ENCODE measurements at places on chromosomes 13 and 19.

- DNase-seq, result no peak
Measured at GRCh38 chr19:36041831-36042230, 9.2 kb upstream of the CLIP3 start.

DNA sequence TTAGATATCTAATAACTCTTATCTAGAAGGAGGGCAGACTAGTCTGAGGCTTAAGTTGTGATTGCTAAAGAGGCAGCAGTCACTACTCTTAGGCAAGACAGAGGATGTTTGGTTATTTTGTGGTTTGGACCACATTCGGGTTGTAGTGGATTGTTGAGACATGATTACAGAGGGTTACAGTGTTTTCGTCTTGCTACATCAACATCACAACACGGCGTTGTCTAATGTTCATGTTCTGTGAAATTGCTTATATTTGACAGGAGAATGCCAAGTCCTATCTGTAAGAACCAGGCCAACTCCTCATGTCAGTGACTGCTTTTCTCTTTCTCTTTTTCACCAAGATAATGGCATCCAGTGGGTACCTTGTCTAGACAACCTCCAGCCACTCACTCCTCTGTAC lies 16.8 kb upstream of the TM9SF2 start:
- DNase-seq, result no peak

- DNase-seq, result peak; percentile 65
Measured at GRCh38 chr19:40974633-40975037, 16.4 kb upstream of the CYP2B6 start.

DNA sequence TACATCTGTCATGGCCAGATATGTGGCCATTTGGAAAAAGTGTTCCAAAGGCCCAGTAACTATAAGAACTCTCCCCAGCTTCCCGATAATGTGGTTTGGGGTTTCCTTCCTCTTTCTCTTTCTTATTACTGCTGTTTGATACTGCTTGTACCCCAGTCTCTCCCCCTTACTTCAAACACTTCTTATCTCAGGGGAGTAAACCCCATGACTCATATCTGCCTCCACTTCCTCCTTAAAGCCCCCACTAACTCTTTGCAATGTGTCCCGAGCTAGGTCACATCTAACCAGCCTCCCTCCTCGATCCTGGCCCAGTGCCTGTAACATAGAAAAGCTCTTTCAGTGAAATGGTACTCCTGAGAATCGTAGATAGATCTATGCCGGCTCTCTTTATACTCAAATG lies 82.4 kb upstream of the STARD13 start:
- no peak for DNase-seq

GRCh38 chr13:31072041-31072440 lies 89.7 kb downstream of the HSPH1 start:
- no peak for DNase-seq

GRCh38 chr13:40120781-40121180 lies 465.3 kb downstream of the COG6 start:
- DNase-seq, result no peak

GRCh38 chr13:44416744-44417143 lies 43.1 kb downstream of the SERP2 start:
- no peak for DNase-seq

DNA sequence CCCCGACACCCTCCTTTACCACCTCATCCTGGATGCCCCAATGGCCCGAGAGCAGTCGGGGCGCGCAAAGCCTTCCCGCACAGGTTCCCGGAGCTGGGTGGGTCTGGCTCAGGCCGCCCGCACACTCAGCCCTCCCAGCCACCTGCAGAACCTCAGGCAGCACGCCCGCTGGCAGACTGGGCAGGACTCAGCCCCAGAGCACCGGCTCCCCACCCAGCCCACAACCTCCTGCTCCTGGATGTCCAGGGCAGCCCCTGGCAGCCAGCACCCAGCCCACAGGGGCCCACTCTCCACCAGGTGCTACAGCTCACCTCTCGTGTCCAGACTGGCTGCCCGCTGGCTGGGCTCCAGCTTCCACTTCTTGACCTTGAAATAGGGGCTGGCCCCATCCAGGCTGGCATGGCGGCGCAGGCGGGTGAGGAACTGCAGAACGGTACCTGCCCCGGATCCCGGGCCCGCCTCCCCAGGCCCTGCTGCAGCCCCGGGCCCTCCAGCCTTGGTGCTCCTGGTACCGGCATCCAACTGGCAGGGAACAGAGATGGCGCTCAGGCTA lies 4.6 kb downstream of the CBARP start:
- DNase-seq, result no peak

DNA sequence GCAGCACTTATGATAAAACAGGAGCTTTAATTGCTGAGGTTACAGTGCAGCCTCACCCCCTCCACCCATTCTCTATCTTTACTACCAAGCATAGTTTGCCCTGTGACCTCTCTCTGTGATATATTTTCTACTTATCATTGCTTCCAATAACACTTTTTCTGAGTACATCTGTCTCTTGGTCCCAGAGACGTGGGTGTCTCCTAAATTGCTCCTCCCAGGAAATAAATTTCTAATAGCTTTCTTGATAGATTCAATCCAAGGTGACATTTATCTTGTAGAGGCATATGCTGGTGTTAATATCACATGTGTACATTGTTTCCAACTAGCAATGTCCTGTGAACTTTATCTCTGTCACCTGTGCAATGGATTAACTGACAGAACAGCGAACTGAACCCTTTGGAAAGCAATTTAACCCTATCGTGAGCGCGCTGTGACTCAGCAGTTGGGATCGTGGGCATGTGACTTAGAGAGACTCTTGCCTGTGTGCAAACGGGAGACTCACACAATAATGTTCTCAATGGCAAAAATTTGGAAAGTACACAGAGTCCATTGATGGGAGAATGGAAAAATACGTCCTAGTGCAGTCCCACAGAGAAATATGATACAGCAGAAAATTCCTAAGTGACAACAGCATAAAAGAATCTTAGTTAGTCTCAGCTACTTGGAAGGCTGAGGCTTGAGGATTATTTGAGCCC lies 7.0 kb upstream of the MAP2K2 start:
- DNase-seq, result no peak

GRCh38 chr13:100543872-100544602 lies 44.6 kb downstream of the GGACT start:
- DNase-seq, result no peak

- no peak for DNase-seq
Measured at GRCh38 chr13:29315847-29316246, 279.6 kb downstream of the SLC7A1 start.
